ENCODE measurements at places on chromosomes 7 and 10.

DNA sequence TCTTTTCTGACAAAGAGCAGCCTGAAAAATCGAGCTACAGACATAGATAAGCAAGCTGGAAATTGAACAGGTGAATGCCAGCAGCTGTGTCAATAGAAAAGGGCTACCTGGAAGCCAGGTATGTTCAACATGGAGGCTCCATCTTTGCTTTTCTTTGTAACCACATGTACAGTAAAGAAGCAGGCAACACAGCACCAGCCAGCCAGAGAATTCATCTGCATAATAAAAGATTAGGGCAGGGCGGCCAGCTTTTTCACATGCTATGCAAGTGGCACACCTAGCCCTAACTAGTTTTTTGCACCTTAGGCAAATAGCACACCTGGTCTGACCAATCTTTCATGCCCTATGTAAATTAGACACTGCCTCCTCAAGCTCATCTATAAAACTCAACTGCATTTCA is 25.7 kb downstream of the COG5 start:
- DNase-seq = no peak

GRCh38 chr10:104548090-104548489 is 93.0 kb upstream of the SORCS3 start:
- DNase-seq = peak; percentile 25

- no peak for DNase-seq
Observed at GRCh38 chr7:82701949-82702348, 258.4 kb upstream of the CACNA2D1 start.

DNA sequence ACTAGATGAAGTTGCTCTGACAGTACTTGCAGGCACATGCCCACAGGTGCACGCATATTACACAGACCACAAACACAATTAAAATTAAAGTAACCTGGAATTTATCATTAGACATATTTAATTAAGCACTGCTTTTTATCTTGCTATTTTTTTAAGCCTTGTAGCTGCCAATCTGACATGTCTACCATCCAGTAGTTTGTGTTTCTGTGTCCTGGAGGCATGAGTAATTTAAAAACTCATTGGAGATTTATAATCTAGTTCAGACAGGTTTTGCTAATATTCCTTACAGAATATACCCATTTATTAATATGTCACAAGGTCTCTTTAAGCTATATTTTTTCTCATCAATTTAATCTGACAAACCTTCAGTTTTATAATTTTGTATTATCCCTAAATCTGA is 445.0 kb upstream of the KLF6 start:
- no peak for DNase-seq
